ENCODE measurements at places on chromosomes 6 and 20. TPM values are rescaled to one million over a fixed set of nuclear protein-coding genes. Genes with fewer than 3 reads are reported as not detected.

TNFAIP3 gene
- total RNA-seq = 0.97 TPM

BFSP1 gene
- total RNA-seq = 2.9 TPM

TINAG gene
- total RNA-seq = 0.32 TPM

MRAP2 gene
- 18.8 TPM for total RNA-seq

TGM3 gene
- not detected for total RNA-seq

DPM1 gene
- total RNA-seq = 152 TPM

KCNK15 gene
- total RNA-seq = under 0.01 TPM

ZNF334 gene
- total RNA-seq = 1.7 TPM

SGK2 gene
- total RNA-seq = not detected

PTCRA gene
- not detected for total RNA-seq

PTK6 gene
- not detected for total RNA-seq
